Small intestine (tissue), 16 donors: ENCODE measurements at places on chromosomes 16 and 17. TPM values are rescaled to one million over a fixed set of nuclear protein-coding genes. Genes with fewer than 3 reads are reported as not detected.

DNA sequence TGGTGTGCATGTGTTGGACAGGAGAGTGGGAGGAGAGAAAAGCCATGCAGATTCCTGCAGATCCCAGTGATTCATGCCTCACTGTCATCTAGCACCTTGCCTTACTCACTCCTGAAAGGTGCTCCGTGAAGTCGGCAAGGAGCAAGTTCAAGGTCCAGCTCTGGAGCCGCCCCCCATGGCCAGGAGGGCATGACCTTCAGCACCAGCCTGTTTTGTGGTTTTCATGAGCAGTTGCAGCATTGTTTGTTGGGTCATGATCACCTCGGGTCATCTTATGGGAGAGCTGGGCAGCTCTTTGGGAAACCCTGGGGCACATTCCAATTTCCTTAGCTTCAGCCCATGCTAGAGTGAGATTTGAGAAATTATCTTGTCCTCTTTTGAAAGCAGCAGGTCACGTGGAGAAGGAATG is 137.5 kb upstream of the IRX3 start:
- DNase-seq = no peak

Gene TBC1D3H
- not detected for polyA plus RNA-seq

Gene PERCC1
- not detected for polyA plus RNA-seq

GRCh38 chr17:75753514-75754377 is 11.2 kb downstream of the GALK1 start:
- DNase-seq = no peak

DNA sequence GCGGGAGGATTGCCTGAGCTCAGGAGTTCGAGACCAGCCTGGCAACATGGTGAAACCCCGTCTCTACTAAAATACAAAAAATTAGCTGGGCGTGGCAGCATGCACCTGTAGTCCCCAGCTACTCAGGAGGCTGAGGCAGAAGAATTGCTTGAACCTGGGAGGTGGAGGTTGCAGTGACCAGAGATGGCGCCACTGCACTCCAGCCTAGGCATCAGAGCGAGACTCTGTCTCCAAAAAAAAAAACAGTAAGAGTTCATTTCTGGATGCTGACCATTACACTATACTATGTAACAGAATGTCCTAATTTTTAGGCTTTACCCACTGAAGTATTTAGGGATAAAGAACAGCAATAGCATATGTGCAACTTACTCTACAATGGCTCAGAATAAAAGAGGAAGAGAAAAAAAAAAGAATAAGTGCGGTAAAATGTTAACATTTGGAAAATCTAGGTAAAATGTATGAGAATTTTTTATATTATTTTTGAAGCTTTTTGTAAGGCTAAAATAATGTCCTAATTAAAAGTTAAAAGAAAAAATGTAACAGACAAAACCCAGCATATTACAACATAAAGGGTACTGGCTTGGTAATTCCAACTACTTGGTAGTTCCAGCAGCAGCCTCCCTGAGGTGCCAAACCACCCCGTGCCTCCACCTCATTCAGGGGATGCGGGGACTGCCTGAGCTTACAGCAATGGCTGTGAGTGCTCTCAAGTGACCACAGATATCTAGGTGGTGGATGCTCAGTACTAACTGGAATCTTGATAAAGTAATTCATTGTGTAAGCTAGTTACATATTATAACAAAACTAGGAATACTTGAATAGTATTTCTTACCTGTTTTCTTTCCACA is 10.9 kb downstream of the COPS3 start:
- DNase-seq = no peak

GRCh38 chr16:46762583-46762982 is 14.4 kb upstream of the MYLK3 start:
- no peak for DNase-seq

Gene KRTAP3-1
- not detected for polyA plus RNA-seq

- DNase-seq = no peak
These were observed 57.1 kb downstream of the SPECC1 start for GRCh38 chr17:20066253-20066652.
